ENCODE measurements at places on chromosomes 5 and 9.

GRCh38 chr5:132661231-132662003, 3.4 kb downstream of the IL13 start:
- no peak for DNase-seq

DNA sequence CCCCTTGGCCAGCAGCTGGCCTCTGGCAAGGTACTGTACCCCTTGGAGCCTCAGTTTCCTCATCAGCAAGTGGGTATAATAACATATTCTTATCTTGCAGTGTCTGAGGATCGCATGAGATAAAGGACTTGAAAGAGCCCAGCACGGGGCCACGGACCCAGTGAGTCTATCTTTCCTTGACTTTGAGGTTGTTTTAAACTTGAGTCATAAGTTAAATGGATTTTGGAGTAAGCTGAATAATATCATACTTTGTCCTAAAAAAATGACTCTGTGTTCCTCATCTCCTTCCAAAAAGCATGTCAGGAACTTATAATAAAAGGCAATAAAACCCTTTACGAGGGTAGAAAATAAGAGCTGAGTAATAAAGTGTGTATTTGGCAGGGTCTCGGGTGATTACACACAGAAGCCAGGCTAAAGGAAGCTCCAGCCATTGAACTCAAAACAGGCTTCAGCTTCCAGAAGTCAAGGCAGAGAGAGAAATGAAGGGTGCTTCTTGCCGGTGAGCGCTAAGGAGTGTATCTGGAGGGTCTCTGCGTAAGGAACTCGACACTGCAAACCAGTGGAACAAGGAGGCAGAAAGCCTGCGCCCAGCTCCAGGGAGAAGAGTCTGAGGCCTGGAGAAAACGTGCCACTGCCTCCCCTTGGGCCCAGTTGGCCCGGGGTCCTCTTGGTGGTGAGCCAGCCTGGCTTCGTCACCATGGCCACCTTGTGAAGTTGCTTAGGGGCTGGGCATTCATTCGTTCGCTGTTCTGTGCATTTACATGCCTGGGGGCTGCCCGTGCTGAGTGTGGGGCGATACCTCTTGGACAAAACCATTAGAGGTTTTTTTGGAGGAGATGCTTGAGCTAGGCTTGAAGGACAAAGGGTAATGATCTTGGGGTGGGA, 72.4 kb upstream of the PHYKPL start:
- no peak for DNase-seq

- DNase-seq = no peak
Observed at GRCh38 chr5:36662291-36662851, 56.0 kb downstream of the SLC1A3 start.

DNA sequence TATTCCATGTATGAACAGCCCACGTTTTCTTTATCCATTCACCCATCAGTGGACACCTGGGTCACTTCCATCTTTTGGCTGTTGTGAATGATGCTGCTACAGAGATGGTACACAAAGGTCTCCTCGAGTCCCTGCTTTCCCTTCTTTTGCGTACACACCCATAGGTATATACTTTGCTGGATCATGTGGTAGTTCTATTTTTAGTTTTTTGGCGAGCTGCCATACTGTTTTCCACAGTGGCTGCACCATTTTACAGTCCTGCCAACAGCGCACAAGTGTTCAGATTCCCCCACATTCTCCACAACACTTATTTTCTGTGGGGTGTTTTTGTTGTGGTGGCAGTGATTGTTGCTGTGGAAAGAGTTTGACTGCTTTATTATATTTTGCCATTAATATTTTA, 16.2 kb downstream of the RAPGEF1 start:
- no peak for DNase-seq

GRCh38 chr9:86452201-86452828, 98.1 kb upstream of the TUT7 start:
- DNase-seq = no peak

DNA sequence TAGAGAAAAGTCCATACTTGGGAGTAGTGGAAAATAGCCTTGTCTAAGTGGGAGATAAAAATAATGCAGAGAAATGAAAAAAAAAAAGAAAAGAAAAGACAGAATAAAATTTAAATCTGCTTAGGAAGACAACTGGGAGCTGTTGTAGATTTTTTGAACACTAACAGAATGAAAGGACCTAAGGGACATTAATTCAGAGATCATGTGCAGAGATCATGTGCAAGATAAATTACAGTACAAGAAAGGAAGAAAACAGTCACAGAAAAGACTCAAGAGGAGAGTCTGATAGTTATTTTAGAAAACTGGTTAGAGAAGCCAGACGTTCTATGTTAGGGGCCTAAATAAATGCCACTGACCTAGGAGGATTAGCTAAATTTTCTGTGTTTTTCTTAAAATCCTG, 1226.8 kb upstream of the NUDT12 start:
- no peak for DNase-seq

GRCh38 chr5:12623408-12623807, 719.2 kb upstream of the CTNND2 start:
- no peak for DNase-seq

DNA sequence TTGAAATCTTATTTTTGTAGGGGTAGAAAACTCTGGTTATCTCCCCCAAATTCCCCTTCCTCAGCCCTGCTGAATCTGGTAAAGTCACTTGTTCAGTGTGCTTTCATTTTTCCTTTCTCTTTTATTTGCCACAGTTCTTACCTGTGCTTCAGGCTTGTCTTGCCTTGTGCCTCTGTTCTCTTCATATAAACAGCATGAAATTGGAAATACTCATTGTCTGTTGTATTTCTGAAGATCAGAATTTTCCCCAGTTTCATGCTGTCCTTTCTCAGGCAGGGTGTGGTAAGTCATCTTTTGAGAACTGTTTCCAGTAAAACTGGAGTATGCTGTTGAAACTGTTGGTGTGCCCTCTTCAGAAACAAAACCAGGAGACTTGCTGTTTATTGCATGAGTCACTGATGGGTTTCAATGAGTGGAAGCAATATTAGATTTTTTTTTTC, 7.0 kb downstream of the PAM start:
- DNase-seq = no peak

DNA sequence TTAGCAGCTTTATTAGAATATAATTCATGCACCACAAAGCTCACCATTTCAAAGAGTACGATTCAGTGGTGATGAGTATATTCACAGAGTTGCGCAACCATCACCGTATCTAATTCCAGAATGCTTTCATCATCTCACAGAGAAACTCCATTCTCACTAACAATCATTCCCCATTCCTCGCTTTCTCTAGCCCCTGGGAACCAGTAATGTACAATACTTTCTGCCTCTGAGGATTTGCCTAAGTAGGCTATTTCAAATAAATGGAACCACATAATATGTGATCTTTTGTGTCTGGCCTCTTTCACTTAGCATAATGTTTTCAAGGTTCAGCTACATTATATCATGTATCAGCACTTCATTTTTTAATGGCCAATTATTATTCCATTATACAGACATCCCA, 145.1 kb upstream of the ADAMTS16 start:
- no peak for DNase-seq

DNA sequence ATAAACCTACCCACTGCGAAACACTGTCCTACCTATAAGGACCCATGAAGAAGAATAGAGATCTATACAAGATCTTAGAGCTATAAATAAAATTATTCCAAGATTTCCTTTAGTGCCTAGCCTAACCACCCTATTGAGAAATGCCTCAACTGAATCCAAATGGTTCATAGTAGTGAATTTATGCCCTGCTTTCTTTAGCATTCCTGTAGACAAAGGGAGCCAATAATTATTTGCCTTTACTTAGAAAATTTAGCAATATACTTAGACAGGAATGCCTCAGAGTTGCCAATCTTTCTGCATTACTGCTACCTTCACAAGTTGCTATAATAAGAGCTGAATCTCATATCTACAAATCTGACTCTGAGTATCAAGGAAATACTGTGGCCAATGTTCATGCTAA, 62.6 kb downstream of the PUM3 start:
- DNase-seq = no peak

GRCh38 chr9:22158927-22159346, 149.8 kb upstream of the CDKN2B start:
- DNase-seq = no peak

DNA sequence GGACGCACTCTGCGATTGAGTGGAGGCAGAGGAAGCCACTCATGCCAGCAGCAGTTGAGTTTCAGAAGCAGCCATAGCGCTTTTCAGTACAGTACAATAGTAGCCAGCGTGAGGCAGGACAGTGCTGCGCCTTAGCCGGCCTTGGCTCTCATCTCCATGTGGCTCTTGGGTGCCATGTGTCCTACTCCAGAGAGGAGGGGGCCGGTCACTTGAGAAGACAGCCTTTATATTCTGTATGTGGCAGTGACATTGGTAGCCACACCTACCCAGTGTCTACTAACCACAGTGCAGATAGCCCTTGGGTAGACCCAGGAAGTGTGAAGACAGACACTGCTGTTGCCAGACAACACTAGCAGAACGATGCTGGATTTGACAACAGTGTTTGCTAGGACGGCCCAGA, 42.3 kb downstream of the FAM78A start:
- DNase-seq = no peak

DNA sequence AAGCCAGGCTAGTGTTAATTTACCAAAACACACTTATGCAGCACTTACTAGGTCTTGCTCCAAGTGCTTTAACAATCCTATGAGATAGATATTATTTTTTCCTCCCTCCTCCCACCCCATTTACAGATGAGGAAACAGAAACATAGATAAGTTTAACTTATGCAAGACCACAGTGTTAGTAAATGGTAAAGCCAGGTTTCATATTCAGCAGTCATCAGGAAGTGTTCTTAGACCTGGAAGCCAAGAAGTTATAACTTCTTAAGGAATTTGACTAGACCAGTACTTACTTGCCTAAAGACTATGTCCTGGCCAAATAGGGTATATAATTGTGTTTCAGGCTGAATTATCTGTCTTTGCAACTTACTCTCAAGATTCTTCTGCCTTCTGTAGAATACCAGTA, 15.9 kb downstream of the ABHD17B start:
- DNase-seq = no peak

DNA sequence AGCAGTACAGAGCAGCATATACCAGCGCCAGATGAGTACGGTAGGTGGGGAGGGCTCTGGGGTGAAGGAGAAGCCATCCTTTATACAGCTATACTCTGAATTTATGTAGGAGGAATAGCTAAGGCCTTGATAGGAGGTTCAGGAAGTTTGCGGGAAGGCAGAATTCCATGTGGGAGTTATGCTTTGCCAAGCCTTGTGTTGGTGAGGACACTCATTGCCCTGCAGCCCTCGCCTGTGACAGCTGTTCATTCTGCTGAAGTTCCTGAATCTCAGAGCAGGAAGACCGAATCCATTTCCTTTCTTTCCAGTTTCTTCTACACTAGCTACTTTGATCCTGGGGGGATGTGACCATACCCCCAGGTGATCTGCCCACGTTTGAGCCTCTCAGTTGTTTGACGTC, 7.7 kb downstream of the MFAP3 start:
- no peak for DNase-seq

- no peak for DNase-seq
Observed at GRCh38 chr5:1540831-1541701, 17.3 kb upstream of the LPCAT1 start.

GRCh38 chr9:87734106-87734505, 8.2 kb downstream of the CTSL start:
- no peak for DNase-seq

- DNase-seq = no peak
Observed at GRCh38 chr5:82628364-82628910, 350.3 kb upstream of the RPS23 start.

DNA sequence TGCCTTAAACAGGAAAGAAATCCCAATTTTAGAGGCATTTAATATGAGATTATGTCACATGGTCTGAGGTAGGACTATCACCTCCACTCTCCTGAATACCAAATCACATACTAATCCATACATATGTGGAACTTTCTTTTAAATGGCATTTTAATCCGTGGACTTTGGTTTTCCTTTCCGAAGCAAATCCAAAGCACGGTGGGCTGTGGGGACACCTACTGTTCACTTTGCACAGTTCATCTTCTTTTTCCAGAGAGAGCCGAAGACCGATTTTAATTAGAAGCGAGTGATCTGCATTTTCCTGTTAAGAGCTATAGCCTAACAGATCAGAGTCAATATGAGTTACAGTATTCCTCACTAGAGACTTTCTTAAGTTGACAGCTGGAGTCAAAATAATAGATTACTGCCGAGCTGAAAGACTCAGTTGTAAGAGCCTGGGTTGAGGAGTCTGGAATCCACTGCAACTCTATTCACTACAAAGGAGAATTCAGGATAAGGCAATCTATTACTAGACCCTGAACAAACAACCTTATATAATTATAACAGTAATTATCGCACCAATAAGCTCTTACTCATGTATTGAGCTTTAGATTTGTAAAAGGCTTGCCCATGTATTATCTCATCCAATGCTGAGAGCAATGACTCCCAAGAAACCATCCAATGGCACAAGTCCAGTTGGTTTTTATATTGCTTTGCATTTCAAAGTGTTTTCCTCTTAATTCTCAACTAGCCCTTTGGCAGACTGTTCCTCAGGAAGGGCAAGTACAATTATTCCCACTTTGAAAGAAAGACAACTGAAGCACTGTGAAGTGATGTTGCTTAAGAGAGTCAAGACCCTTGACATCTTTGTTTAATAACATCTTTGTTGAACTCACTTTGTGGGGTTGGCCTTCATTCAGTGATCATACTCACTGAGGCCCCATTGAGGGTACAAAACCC, 144.7 kb downstream of the TRPM6 start:
- no peak for DNase-seq

DNA sequence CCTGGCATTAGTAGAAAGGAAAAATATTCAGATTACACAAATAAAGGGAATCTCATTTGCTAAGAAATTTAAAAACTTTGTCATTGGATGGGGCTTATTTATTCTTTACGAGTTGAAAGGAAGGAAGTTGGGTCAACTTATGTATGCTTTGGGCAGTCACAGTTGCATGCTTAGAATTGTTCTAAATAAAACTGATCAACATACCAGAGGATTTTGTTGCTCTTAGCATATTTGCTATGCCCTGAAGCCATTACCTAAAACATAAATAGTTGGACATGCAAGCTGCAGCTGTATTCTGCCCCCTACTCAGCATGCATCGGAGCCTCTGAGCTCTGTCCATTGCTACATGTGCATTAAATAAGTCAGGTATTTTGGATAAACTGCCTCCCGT, 172.7 kb upstream of the MEF2C start:
- no peak for DNase-seq

GRCh38 chr9:116873491-116873890, 186.4 kb downstream of the TRIM32 start:
- no peak for DNase-seq

- no peak for DNase-seq
Observed at GRCh38 chr9:99515895-99516656, 294.0 kb downstream of the SEC61B start.

- DNase-seq = no peak
Observed at GRCh38 chr5:10409504-10409903, 32.2 kb upstream of the ROPN1L start.

GRCh38 chr5:9445826-9446388, 100.0 kb downstream of the SEMA5A start:
- no peak for DNase-seq

- no peak for DNase-seq
Observed at GRCh38 chr5:40869384-40869783, 28.2 kb downstream of the CARD6 start.
